A549 (cell line): ENCODE measurements at places on chromosomes 1 and 21. TPM values are rescaled to one million over a fixed set of nuclear protein-coding genes. Genes with fewer than 3 reads are reported as not detected.

Gene OR2L3
- polyA plus RNA-seq = not detected in 3 replicates

Gene FAM72A
- polyA plus RNA-seq = 18.7 to 20.0 TPM (median 18.8 TPM) in 3 replicates

Gene CELA3A
- not detected in 3 replicates for polyA plus RNA-seq

Gene C1orf210
- not detected in 3 replicates for polyA plus RNA-seq

Gene ZCCHC17
- 25.9 to 28.0 TPM (median 28.0 TPM) in 3 replicates for polyA plus RNA-seq
